Vein endothelial cell (primary cell): ENCODE measurements at places on chromosomes 1 and 21. TPM values are rescaled to one million over a fixed set of nuclear protein-coding genes. Genes with fewer than 3 reads are reported as not detected.

Gene HHIPL2
- not detected in 2 replicates for total RNA-seq

Gene NUF2
- total RNA-seq: 8.5 and 23.5 TPM in 2 replicates

Gene ACBD6
- total RNA-seq: 51.6 and 64.3 TPM in 2 replicates

Gene C1orf226
- 1.3 and 2.3 TPM in 2 replicates for total RNA-seq

Gene PTPN22
- under 0.01 and 0.67 TPM in 2 replicates for total RNA-seq
